Activated CD4-positive, alpha-beta memory T cell treated with anti-CD3 and anti-CD28 coated beads for 36 hours (primary cell): ENCODE measurements at places on chromosomes 5 and 9. TPM values are rescaled to one million over a fixed set of nuclear protein-coding genes. Genes with fewer than 3 reads are reported as not detected.

Gene ANKRD34B
- not detected for total RNA-seq

Gene TXNDC8
- not detected for total RNA-seq

DNA sequence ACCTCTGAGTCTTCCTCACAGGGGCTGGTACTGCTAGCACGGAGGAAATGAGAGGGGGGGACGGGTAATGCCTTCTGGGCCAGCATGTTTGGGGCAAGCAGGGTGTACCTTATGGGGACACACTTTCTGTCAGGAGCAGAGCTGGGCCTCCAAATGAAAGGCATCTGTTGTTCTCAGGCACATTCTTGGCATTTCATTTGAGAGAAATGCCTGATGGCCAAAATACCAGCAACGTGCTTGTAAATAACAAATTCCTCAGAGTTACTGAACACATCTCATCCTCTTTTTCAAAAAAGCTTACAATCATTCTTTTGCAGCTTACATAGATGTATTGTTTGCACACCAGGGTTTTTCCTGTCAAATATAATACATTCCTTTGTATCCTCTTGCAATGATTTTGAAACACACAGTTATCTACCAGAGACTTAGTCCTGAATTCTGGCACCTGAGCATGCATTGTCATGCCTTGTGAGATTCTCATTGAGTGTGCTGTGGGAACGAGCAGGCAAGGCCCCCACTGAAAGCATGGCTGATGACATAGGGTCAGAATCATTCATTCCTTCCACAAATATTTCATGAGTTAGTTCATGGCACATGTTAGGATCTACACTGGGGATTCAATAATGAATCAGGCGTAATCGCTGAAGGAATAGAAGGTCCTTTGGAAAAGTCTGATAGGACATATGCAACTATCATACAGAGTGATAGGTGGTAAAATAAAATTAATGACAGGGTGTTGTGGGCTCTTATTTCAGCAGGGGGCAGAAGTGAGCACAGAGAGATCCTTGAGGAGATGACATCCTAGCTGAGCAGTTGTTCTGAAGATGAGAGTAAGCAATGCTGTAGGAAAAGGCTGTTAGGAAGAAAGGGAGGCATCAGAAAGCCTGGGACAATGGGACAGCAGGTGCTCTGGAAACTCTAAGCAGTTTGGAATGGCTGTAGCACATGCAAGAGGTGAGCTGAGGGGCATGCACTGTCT lies 260.9 kb upstream of the TUT7 start:
- peak; percentile 11 for DNase-seq

Gene ISL1
- not detected for total RNA-seq

- DNase-seq, result no peak
These were observed 20.2 kb downstream of the SIL1 start for GRCh38 chr5:139177809-139178588.

Gene TUSC1
- total RNA-seq, result not detected

Gene C9
- total RNA-seq, result not detected

DNA sequence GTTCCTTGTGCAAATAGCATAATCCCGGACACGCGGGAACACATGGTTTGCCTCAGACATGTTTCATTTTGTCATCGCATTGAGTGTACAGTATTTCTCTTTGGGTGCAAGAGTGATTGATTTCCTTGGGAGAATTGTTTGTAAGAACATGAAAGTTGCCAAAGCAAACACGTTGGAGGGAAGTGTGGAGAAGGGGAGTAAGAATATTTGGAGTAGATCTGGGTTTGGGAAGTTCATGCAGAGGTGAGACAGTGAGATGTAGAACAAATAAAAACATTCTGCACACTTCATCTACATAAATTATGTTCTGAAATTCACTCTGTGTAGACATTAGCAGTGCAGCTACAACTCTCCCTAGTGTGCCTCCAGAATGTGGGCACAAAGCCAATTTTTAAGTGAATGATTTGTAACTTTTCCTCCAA lies 24.0 kb downstream of the FOXD1 start:
- no peak for DNase-seq

Gene TAS2R1
- not detected for total RNA-seq

Gene SOHLH1
- not detected for total RNA-seq

DNA sequence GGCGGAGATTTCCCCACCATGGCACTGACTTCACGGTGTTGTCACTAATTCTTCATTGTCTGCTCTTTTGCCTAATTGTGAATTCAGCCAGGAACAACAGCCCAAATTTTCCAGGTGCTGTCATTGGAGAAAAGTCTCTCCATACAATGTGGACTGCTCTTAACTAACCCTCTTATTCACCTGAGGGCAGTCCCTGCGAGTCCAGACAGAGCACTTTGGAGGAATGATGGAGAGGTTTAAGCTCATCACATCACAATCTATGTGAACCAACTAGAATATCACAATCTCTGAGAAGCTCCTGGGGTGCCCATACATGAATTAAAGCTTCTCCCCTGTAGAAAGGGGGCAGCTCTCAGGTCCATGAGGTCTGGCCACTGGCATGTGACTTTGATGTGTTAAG lies 56.4 kb downstream of the MTX3 start:
- no peak for DNase-seq

- DNase-seq, result no peak
These were observed 82.2 kb upstream of the ICE1 start for GRCh38 chr5:5340206-5340729.

Gene ENHO
- total RNA-seq, result 0.26 TPM

Gene PCDHA4
- total RNA-seq, result not detected

GRCh38 chr5:141757402-141757801 lies 75.4 kb upstream of the ARAP3 start:
- DNase-seq, result no peak

DNA sequence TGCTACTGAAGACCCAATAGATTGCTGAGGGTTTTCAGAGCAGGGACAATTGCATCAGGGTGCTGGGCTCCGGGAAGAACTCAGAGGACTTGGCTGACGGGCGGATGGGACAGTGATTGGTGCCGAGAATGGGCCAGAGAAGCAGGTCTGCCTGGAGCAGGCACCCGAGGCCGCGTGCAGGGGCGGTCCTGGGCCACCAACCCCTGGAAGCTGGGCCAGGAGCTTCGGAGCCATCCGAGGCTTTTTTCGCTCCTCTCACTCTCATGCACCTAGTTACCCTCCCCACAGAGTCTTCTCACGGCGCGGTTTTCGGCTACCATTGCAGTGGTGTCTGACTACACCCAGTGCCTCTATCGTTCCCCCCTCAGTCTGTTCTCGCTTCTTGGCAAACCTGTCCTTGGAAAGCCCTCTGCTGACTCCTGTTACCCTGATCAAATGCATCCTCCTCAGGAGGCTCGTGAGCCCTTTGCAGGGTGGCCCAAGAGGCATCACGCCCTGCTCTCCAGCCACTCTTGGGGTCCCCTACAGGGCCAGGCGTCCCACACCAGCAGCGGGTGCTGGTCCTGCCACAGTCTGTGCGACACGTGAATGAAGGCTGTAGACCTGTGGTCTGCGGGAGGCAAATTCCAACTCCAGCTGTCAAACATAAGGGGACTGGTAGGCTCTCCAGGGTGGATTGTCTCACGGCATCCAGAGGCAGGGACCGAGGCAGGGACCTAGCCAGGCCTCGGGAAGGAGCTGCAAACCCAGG lies 1.2 kb upstream of the CLPTM1L start:
- DNase-seq, result no peak

- no peak for DNase-seq
These were observed 108.1 kb downstream of the LRRC70 start for GRCh38 chr5:62686692-62687091.

DNA sequence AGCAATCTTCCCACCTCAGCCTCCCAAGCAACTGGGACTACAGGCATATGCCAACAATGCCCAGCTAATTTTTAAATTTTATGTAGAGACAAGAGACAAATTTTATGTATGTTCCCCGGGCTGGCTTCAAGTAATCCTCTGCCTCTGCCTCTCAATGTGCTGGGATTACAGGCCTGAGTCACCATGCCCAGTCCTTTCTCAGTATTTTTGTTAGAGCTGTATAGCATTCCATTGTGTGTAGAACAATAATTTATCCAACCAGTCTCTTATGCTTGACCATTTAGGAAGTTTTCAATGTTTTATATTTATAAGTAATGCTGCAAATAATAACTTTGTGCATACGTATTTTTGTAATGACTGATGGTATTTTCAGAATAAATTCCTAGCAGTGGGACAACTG lies 38.9 kb upstream of the CTXN3 start:
- DNase-seq, result no peak
